ENCODE measurements at places on chromosomes 5 and 9. TPM values are rescaled to one million over a fixed set of nuclear protein-coding genes. Genes with fewer than 3 reads are reported as not detected.

FOXD4L3 gene
- 0.11 TPM for polyA plus RNA-seq

DNA sequence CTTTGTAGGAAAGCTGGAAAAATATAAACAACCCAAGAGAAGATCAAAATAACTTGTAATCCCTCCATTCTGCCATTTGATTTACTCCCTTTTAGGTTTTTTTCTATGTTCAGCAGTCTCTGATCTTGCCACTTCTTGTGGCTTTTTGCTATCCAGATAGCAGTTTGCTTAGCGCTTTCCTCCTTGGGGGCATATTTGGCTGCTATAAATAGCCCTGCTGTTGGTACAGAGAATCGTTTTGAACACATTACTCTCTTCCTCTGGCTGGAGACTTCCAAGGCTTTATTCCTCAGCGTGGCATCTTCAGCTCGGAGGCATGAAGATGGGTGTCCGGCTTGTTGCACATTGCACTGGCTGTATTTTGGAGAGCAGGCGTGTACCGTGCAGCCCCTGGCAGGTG lies 38.6 kb downstream of the HMCN2 start:
- DNase-seq, result no peak

DRD1 gene
- polyA plus RNA-seq, result not detected

FBXW5 gene
- 64.8 TPM for polyA plus RNA-seq

DNA sequence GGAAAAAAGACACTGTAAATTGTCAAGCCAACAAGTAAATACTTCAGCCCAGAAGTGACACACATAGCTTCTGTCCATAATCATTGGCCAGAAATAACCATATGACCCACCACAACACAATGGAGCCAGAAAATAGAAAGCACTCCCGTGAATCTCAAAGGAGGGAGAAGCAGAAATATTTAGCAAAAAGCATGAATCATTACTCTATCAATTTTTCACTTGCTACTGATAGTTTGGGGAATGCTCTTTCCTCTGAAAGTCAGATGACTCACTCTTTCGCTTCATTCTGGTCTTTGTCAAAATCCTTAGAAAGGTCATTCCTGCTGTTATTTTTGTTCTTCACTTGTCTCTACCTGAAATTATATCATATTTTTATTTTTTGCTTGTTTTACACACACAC lies 312.6 kb downstream of the TMEM232 start:
- no peak for DNase-seq

- DNase-seq, result no peak
These were observed 76.9 kb upstream of the MINAR2 start for GRCh38 chr5:129670957-129671500.

GRCh38 chr5:139611703-139612584 lies 36.2 kb upstream of the CXXC5 start:
- no peak for DNase-seq

DNA sequence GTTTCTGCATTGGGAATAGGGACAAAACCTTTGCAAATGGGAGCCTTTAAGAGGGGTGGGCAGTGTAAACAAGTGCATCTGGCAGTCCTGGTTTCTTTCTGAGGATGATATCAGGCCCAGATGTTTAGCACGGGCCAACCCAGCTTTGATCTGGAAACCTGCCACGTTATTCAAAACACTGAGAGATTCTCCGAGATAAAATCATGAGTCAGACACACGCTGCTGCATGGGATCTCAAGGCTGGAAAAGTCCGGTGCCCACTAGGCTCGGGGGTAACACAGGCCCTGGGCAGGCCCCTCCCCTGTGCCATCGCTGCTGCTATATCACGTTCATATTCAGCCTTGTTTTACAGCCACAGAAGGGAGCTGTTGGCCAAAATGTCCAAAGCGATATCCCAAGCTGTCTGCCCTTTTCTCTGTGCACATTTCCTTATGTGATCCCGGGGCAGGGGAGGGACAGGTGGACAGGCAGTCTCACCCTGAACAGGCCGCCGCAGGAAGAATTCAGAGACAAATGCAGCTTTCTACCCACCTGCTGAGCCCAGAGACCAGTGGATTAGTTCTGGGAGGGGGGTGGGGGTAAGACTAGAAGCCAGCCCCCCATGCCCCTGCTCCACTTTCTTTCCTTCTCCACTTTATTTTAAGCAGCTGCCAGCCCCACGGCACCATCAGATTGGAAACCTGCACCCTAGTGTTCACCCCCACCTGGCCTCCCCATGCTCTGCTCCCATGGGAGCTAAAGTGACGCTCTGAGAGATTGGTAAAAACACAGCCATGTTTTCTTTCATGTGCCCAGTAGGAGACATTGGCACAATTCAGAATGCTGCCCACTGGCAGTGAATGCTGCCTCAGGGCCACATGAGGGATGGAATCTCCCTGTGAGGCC lies 63.1 kb downstream of the TMOD1 start:
- DNase-seq, result no peak

DNA sequence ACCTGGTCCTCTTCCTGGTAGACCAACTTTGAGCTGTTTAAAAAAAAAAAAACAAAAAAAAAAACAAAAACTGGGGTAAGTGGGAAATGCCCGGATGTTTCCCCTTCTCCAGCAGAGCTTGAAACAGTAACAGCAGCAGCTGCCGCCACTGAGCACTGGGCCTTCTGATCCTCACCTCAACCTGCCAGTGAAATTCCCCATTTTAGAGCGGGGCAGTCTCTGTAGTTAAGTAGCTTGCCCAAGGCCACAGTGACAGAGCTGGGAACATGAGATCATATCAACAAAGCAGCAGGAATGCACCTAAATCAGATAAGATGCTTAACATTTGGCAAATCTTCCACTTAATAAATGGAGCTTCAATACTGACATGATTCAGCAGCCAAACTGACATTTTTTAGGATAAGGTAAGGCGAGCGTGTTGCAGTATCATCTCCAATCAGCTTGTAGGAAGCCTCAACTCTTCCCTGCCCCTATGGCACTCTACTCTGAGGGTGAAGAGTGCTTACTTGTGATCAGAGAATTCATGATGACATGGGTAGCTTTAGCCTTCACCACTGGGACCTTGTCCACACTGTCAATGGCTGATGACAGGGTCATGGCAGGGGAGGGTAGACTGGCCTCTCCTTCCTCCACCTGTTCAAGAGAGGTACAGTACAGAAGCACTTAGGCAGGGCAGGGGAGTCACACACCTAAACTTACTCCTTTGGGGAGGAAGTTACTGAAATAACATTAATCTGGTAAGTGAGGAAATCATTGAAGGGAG lies 9.3 kb downstream of the KIAA1191 start:
- no peak for DNase-seq

CTNND2 gene
- polyA plus RNA-seq, result 2.9 TPM
